Activated CD4-positive, alpha-beta T cell treated with anti-CD3 and anti-CD28 coated beads, Interleukin-2, amount 10 ng/mL, durations not matched to agents 7 days and 5 days (primary cell): ENCODE measurements at places on chromosomes 5 and 9.

- no peak for DNase-seq
These were observed 95.9 kb upstream of the COL5A1 start for GRCh38 chr9:134545543-134546245.

DNA sequence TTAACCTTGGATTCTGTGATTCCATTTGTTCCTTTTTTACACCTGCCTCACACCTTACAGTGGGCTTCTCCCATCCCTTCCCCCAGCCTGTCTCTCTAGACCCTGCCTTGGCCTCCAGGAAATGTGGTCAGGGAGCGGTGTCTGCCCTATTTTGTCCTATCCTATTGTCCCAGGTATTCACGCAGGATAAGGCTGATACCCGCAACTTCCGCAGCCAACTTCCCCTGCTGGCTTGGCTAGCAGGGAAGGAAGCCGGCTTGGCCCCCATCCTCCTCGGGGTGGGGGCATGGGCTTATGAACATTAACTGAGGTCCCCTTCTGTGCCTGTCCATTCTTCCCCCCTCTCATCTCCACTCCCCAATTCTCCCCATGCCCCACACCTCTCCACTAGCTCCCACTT lies 3.5 kb downstream of the CSF1R start:
- peak; percentile 2 for DNase-seq

DNA sequence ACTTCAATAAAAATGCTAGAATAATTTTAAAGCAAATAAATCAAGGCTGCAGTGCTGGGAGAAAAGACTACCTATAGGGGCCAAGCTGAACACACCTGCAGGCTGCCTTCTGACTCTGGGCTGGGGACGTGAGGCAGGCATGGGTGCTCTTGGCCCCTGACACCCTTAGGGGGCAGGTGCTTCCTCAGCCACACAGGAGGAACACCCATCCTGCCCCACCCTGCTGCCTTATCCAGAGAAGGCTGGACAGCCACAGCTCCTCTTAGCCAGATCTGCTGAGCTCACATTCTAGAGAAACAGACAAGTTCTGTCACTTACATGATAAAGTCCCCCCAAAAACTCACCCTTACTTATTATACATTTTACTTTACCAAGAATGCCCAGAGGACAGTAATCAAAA lies 6.6 kb upstream of the LMX1B start:
- no peak for DNase-seq

DNA sequence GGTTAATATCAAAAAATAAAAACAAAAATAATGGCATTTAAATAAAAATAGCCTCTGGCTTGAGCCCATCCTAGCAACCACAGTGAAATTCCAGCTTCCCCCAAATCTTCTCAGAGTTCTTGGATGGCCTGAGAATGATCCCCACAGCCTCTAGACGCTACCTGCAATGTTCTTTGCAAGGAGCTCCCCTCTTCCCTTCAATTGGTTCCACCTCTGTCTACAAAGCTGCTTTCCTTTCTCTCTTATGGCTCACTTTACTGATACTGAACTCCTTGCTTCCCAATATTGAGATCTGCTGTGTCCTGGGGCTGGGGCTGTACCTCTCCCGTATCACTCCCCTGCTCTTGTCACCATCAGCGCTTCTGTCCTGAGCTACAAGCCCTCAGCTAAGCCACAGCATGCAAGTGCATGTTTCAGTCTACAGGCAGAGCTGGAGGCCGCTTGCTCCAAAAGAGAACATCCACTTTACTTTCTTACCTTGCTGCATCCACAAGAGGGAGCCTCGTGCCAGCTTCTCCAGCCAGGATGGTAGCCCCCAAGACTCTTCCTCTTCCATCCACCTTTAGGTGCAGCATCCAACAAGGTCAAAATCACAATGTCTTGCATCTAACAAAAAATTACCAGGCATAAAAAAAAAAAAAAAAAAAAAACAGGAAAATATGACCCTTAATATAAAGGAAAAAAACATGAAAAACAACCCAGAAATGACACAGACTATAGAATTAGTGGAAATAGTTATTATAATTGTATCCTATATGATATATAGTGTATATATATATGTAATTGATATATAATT lies 57.4 kb upstream of the PRSS3 start:
- peak; percentile 33 for DNase-seq

GRCh38 chr5:124670722-124671184 lies 75.7 kb downstream of the ZNF608 start:
- no peak for DNase-seq

GRCh38 chr9:99746406-99746805 lies 75.3 kb upstream of the NR4A3 start:
- no peak for DNase-seq

GRCh38 chr9:107540164-107540561 lies 50.6 kb upstream of the KLF4 start:
- DNase-seq, result no peak

DNA sequence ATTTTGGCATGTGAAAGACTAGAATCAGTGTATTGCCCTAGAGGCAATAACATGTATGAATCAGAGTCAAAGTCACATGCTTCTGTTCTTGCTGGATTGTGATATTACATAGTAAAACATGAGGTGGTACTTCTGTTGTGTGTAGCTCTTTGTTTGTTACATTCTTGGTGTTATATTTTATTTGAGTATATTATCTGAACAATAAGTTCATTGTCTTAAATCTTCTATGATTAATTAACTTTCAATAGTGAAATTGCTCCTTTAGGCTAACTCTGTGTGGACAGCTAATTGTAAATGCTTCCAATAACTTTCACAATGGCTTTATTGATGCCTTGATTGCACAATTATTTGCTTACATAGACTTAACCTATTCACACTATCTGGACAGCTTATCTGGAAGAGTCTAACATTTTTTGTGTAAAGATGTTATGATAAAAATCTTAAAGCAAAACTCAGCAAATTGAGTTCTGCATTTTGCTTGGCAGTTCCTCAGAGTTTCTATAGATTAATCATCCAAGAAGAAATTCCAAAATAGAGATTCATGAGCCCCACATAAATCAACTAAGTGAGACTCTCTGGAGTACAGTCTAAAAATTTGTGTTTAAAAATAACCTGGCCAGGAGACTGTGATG lies 239.6 kb upstream of the TUSC1 start:
- DNase-seq, result no peak

DNA sequence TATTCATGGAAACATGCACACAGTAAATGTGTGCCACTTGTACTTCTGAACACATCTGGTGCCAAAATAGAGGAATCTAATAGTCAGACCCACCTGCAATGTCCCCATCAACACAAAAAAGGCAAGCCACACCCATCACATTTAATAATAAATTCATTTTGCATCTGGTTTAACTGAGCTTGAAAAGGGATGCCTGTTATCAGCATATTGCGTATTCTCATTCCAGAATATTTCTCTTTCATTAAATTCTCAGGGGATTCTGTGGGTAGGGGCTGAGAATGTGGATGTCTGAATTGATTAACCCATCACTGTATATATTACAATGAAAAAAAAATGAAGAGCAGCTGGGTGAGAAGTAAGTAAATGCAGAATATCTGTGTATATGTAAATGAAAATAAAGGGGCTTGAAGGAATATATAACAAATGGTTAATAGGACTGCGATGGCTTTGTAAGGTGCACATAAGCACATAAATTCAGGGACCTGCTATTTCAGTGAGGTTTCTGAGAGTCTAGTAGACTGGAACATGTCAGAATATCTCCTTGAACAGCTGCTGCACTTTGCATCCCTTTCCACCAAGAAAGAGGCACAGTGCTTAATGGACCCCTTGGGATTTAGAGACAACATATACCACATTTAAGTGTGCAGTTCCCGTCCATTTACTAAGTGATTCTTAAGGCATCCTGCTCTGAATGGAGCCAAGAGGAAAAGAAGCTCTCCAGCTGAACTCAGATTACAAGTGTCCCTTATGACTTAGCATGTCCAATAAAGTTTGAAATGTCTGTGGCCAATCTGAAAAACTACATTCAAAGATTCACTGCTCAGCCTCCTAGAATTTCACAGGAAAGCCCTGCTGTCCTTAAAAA lies 104.1 kb upstream of the NIPBL start:
- DNase-seq, result no peak

DNA sequence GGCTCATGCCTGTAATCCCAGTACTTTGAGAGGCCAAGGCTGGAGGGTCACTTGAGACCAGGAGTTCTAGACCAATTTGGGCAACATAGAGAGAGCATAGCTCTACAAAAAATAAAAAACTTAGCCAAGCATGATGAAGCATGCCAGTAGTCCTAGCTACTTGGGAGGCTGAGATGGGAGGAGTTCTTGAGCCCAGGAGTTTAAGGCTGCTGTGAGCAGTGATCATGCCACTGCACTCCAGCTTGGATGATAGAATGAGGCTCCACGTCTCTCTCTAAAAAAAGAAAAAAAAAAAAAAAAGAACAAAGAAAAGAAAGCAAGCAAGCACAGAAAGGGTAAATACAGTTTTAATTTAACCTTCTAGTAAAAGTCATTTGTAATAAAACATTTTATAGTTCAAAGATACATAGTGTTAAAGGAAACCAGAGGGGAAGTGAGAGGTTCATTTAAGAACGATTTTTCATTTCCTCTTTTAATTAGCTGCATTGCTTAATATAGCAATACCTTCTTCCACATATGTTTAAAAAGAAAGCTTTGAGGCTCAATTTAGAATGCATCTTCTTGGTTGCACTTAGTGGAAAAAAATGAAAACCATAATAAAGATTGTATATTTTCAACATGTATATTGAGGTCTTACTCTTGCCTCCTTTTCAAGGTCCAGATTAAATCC lies 14.9 kb downstream of the GAPT start:
- no peak for DNase-seq

DNA sequence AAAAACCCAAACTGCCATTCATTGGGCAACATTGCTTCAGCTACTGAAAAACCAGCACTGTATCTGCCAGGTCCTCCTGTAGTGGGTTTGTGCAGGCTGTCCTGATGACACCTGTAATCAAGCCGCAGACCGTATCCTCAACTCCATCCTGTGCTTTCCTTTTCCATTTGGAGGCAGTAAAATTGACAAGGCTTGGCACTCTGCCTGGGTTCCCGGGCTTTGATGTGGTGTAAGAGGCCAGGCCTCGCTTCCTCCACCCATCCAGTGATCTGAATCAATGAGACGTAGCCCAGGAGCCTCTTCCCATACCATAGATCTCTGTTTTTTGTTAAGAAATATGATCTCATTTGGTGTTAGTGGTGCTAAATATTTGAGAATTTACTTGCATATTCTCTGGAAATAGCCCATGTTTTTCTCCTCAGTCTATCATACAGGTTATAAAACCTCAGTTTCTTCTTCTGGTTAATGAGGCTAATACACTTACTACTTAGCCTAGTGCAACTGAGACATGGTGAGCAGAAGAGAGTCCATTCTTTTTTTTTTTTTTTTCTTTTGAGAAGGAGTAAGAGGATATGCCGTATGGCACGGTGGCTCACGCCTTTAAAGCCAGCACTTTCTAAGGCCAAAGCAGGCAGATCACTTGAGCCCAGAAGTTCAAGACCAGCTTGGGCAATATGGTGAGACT lies 34.8 kb downstream of the LSM11 start:
- no peak for DNase-seq

DNA sequence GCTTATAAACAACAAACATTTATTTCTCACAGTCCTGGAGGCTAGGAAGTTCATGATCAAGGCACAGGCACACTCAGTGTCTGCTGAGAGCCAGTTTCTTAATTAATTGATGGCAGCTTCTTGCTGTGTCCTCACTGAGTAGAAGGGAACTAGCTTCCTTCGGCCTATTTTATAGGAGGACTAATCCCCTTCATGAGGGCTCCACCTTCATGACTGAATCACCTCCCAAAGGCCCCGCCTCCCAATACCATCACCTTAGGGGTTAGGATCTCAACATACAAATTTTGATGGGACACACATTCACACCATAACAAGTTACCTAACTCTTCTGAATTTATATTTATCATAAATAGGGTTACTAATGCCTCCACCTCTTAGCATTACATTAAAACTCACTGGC lies 129.8 kb downstream of the GNAQ start:
- no peak for DNase-seq

DNA sequence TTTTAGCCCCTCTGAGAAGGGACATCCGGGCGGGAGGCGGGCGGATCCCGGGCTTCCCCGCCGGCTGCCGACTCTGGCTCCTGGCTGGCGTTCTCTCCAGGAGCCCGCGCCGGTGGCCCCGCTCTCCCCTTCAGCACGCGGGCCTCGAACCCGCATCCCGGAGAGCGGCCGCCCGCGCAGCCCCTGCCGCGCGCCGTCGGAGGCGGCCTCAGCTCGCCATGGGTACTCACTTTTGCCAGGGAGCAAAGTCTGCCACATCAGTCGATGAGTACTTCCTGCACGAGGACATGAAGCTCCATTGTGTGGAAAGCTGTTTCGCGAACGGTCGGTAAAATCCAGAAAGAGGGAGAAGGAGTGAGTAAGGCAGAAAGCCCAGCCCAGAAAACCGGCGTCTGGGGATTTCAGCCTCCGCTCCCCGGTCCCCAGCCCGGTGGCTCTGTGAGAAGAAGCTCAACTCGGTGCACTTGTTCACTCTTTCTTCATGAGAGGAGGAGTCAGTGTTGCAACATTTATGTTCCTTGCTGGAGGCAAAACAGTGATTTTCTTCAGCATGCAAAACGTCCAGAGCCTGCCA lies at the start of gene PRLR:
PRLR (minus strand) TSS at position 450 of the 574 bp plus-strand sequence. CDS start 140,867 bp downstream, outside the sequence.
- DNase-seq, result no peak

DNA sequence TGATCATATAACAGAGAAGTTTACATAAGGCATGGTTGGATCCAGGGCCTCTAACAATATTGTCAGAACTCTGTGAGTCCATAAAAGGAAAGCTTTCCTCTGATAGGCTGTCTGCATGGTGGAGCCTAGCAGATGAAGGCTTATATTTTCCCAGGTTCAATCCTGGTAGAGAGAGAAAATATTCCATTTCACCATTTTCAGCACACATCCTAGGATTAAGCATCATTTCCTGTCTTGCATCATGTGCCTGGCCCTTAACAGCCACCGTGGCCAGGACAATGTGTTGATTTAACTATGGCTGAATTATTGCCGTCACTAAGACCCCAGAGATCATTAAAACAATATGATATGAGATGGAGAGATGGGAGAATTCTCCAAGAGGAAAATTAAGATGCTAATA lies 90.9 kb upstream of the GRIA1 start:
- no peak for DNase-seq

- peak; percentile 68 for DNase-seq
These were observed at the start of gene GNPDA1 for GRCh38 chr5:142012792-142013388. GNPDA1 (minus strand) TSS chr5:142013027; CDS start chr5:142012035, 992 bp downstream.

DNA sequence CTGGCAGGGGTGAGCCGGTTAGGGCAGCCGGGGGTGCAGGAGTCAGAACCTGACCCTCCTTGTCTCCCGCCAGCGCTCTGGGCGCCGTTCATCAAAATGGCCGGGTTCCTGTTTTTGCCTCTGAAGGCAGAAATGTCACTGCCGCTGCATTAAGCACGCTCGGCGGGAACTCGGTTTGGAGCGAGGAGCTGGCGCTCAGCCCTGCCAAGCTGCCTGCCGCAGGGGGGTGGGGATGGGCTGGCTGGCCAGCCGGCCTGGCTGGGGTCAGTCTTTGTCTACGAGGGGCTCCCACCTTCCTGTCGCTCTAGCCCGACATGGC lies 63.7 kb downstream of the CXXC5 start:
- no peak for DNase-seq

DNA sequence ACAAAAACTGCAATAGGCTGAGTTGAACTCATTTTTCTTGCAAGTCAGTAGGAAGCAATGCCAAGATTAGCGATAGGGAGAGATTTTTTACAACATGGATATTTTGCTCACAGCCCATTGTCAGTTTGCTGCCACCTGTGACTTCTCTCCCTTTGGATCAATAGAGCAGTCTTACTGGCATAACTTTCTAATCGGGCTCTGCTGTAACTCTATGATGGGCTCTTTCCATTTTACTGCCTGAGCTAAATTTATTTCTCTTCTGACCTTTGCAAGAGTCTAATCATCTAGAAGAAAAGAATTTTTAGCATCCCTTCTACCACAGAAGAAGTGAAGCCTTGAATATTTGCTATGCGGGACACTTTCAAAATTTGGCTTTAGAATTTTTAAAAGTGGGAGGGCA lies 53.6 kb upstream of the SGCD start:
- no peak for DNase-seq

GRCh38 chr9:34899535-34900158 lies 58.4 kb upstream of the PHF24 start:
- peak; percentile 85 for DNase-seq
